ENCODE measurements at places on chromosomes 2 and 18.

GRCh38 chr2:58369594-58369993 lies 128.5 kb upstream of the FANCL start:
- DNase-seq = no peak

GRCh38 chr2:235850289-235850688 lies 317.9 kb downstream of the GBX2 start:
- no peak for DNase-seq

DNA sequence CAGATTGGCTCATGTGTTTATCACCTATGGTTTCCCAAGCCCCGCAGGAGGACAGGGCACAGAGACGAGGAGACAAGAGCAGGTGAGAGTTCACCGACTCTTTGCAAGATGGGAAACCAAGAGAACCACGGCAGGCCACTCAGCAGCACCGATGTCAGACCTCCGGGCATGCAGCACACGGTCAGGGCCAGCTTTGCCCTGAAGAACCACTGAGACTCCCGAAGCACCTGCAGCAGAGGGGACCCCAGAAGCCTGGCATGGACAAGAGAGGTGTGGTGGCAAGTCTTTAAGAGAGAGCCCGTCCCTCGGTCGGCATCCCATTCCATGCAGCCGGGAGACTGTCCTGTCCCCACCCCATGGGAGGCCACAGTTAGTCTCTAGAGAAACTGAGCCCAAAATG lies 36.6 kb upstream of the TAF1B start:
- no peak for DNase-seq

- DNase-seq = no peak
These were observed 18.7 kb upstream of the SLC40A1 start for GRCh38 chr2:189599245-189599644.

DNA sequence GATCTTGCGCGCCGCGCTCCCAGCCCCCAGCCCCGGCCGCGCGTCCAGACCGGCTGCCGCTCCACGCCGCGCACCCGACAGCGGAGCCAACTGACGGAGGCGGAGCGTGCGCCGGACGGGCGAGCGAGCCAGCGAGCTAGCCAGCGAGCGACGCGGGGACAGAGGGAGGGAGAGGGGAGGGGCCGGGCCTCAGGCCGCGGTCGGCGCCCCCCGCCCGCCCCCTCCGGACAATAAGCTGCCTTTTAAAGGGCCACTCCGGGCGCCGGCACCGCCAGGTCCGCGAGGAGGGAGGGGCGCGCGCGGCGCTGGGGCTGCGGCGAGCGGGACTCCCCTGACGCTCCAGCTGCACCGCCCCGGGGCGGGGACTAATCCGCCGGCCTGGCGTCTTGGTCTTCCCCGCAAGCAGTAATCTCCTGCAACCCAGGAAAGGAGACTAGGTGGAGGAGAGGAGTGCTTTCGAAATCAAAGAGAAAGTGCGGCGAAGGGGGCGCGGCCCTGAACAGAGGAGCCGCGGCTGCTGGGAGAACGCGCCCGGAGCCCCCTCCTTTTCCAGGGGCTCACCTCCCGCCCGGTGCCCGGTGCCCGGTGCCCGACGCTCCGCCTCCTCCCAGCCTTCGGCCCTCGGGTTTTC lies at the start of gene BIN1:
Gene BIN1 (minus strand): TSS at position 164 of the 631 bp plus-strand sequence. CDS start 211 bp downstream, outside the sequence.
- DNase-seq = peak; percentile 96

GRCh38 chr2:226139759-226140158 lies 659.9 kb downstream of the IRS1 start:
- no peak for DNase-seq

DNA sequence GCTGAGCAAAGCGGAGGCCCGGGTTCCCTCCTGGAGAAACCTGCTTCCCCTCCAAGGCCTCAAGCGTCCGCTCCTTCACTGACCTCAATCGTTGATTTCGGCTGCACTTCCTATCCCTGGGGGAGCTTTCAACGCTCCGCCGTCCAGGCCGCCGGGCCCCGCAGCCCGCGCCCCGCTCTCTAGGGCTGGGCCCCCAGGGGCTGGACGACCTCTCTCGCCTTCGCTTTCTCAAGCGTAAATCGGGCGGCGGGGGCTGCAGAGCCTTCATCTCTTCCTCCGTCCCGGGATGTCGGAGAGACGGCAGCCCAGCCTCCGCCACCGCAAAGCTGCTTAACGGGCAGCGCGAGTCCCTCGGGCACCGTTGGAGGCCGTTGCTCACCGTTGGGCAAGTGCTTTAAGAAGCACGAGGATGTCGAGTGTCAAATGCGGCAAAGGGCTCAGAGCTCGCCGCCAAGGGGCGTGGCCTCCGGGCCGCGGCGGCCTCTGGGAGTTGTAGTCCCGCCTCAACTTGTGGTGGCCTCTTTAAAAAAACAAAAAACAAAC lies 8.5 kb downstream of the HES6 start:
- DNase-seq = no peak

DNA sequence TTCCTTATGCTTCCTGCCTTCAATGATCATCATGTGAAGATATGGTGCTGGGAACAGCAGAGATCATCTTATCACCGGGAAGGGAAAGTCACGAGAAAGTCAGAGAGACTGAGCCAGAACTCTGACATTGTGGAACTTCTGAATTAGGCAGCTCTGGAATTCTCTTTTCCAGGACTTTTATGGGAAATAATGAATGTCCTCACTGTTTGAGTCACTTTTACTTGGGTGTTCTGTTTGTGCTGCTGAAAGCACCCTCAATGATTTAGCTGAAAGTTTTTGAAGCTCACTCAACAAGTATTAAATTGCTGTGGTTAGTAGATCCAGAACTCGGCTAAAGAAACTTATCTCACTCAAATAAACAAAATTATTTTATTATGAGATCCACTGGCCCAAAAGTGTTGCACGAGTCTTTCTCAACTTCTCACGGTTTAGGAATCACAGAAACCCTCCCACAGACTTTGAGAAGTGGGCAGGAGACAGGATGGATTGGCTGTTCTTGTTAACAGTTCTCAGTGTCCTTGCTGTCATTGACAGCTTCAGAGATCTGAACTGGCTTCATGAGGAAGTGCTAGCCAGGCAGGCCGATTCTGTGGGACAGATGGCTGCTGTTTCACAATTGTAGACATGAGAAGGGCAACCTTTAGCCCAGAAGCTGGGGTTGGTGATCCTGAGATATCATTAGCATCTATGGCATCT lies 26.4 kb upstream of the ATRAID start:
- peak; percentile 56 for DNase-seq

- no peak for DNase-seq
These were observed 689.0 kb upstream of the FSHR start for GRCh38 chr2:49843314-49843713.

- peak; percentile 95 for DNase-seq
These were observed 35.0 kb upstream of the PTMA start for GRCh38 chr2:231673348-231673770.

- peak; percentile 79 for DNase-seq
These were observed 8.8 kb upstream of the SNED1 start for GRCh38 chr2:240989451-240990265.

GRCh38 chr2:18610651-18611050 lies 21.3 kb upstream of the NT5C1B start:
- no peak for DNase-seq

DNA sequence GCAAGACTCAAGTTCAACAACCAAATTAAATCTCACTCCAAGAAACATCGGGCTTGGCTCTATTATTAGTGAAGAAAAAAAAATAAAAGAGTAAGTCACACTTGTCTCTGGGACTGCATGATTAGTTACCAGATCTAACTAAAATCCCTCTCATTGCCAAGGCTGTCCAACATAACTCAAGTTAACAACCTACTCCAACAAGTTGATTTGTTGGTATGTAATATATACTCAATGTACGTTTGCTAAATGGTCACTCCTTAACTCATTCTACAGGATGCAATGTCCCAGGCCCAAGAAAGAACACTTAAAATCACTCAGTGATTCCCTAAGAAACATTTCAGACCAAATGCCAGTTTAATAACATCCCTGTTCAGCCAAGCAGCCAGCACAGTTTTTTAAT lies 95.1 kb downstream of the DYM start:
- DNase-seq = no peak

DNA sequence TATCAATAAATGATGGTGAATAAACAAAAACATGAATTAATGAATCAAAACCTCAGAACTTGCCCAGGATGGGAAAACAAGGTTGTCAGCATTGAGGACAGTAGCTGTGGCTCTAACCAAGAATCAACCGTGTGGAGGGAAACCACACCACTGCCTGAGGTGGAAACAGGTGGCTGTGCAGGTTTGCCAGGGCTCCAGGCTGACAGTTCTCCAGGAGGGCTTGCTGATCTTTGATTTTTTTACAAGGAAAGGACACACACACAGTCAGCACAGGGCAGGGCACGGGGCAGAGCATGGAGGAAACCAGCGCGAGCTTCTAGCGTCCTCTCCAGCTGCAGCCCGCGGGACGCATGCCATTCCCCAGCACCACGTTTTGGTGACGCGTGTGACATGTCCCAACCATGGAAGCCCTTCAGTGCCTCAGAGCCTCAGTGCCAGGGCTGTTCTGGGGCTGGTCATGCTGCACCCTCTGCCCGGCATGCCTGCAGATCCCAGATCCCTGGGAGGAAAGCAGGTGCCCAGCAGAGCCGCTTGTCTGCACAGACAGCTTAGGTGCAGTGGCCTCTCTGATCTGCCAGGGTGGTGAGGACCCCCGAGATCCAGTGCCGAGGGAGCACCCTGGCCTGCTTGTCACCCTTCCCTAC lies 15.8 kb upstream of the AGXT start:
- no peak for DNase-seq

GRCh38 chr2:237873421-237873831 lies 14.0 kb downstream of the RAMP1 start:
- no peak for DNase-seq

DNA sequence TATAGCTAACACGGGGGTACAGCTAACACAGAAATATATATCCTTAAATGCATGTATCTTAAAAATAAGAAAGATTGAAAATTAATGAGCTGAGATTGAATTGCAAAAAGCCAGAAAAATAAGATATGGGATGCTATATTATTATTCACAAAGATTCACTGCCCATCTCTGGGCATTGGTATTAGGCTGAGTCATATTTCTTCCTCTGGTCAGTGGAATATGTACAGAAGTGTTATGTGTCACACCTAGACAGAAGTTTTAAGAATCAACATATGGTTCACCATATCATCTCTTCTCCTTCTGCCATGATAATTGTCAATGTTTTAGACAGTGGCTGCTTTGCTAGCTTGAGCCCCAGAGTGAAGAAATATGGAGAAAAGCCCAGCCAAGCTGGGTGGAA lies 14.0 kb upstream of the MCFD2 start:
- no peak for DNase-seq

GRCh38 chr2:112674229-112674628 lies 28.5 kb downstream of the SLC20A1 start:
- no peak for DNase-seq

DNA sequence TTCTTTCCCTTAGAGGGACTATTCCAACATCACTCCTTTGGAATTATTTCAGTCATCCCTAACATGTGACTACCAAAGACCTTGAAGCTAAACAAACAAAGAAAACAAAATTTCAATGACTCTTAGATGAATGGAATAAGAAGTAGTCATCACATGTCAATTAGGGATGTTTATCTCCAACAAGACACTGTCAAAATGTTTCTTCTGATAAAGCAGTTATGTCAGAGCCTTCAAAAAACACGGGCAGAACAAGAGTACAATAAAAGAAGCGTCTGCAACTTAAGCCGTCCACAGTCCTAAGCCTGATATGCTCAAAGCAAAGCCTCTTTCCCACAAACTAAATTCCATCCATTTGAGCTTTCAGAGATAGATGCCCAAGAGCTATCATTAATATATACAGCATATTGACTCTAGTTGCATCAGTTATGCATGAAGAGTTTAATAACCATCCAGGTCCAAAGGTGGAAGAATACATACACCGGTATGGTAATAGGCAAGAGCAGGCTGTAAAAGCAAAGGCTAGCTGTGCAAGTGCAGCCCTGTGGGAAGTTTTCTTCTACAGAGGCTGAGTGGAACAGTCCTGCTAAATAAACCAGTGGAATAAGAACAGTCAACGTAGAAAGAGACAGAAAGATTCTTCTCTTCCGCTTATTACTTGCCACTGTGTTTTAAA lies 98.1 kb downstream of the ICA1L start:
- DNase-seq = no peak

GRCh38 chr2:237627441-237628246 lies at the start of gene LRRFIP1:
Gene LRRFIP1 (plus strand): TSS chr2:237627587. CDS start chr2:237627645, 58 bp downstream.
- DNase-seq = peak; percentile 53

DNA sequence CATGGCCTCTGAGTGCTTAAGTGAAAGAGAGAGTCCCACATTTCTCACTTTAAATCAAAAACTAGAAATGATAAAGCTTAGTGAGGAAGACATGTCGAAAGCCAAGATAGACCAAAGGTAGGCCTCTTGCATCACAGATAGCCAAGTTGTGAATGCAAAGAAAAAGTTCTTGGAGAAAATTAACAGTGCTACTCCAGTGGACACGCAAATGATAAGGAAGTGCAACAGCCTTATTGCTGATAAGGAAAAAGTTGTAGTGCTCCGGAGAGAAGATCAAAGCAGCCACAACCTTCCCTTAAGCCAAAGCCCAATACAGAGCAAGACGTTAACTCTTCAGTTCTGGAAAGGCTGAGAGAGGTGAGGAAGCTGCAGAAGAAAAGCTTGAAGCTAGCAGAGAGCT lies 32.1 kb downstream of the PSMD1 start:
- DNase-seq = no peak
